ENCODE measurements at places on chromosomes 11 and 22. TPM values are rescaled to one million over a fixed set of nuclear protein-coding genes. Genes with fewer than 3 reads are reported as not detected.

- DNase-seq: no peak
Observed at GRCh38 chr11:37449146-37449545, 851.1 kb upstream of the RAG2 start.

- no peak for DNase-seq
Observed at GRCh38 chr22:46508491-46508999, 28.9 kb downstream of the CELSR1 start.

GRCh38 chr22:50676661-50677492 lies 4.3 kb downstream of the SHANK3 start:
- no peak for DNase-seq

NNMT gene
- not detected for total RNA-seq

SSTR3 gene
- total RNA-seq: 0.29 TPM

Data from natural killer cell treated with Interleukin-12 subunit alpha and Interleukin-12 subunit beta and Interleukin-15 and Interleukin-18, amount 100 ng/mL, for 72 hours (primary cell).